HuH-7.5 (cell line): ENCODE measurements at places on chromosomes 13 and 19.

DNA sequence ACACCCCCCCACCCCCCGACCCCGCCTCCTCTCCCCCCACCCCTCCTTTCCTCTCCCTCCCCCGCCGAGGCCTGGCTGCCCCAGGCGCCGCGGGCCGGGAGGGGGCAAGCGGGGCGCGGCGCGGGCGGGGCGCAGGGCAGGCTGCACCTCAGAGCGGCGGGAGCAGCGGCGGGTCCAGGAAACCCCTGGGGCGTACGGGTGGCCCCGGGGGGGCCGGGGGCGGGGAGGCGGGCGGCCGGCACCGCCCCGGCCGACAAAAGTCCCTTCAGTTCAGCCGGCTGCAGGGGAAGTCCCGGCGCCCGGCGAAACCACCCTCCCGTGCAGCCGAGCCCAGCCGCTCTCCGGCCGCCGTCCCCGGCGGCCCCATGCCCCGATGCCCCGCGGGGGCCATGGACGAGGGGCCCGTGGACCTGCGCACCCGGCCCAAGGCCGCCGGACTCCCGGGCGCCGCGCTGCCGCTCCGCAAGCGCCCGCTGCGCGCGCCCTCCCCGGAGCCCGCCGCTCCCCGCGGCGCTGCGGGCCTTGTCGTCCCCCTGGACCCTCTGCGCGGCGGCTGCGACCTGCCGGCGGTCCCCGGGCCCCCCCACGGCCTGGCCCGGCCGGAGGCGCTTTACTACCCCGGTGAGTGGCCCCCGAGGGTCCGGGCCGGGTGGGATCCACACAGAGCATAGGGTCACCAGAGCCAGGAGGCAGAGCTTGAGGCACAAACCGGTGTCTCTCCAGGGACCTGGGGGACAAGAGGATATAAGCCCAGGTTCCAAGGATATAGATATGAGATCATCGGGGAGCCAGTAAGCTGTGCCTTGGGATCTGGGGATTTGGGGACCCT lies at the start of gene BCL3:
Gene BCL3 (plus strand): TSS at position 283 of the 829 bp plus-strand sequence. CDS start 83 bp downstream, at position 366.
- peak; percentile 76 for DNase-seq

DNA sequence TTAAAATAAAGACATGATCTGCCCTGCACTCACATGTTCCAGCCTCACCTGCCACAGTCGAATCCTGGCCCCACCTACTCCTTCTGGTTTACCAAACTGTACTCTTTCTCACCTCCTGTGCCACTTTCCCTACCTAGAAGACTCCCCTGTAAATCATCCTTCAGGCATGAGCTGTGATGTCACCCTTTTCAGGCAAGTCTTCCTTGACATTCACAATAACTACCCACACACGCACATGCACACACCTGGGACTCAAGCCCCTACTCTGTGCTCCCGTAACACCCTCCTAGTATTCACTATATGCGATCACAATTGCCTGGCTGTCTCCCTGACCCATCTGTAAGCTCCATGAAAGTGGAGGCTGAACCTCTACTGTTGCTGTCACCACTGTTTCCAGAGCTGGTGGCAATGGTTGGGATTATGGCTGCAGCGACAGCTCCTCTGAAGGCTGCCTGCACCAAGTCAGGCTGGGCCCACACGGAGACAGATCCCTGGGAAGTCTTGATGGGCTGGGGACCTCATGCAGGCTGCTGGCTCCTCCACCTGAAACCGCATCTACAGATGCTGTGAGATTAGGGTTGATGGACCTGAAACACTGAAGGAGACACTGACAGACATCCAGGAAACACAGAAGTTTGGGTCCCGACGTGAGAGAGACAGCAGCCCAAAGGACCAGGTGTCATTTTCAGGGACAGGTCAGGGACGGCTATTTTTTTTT lies 611.1 kb downstream of the UQCRFS1 start:
- no peak for DNase-seq

DNA sequence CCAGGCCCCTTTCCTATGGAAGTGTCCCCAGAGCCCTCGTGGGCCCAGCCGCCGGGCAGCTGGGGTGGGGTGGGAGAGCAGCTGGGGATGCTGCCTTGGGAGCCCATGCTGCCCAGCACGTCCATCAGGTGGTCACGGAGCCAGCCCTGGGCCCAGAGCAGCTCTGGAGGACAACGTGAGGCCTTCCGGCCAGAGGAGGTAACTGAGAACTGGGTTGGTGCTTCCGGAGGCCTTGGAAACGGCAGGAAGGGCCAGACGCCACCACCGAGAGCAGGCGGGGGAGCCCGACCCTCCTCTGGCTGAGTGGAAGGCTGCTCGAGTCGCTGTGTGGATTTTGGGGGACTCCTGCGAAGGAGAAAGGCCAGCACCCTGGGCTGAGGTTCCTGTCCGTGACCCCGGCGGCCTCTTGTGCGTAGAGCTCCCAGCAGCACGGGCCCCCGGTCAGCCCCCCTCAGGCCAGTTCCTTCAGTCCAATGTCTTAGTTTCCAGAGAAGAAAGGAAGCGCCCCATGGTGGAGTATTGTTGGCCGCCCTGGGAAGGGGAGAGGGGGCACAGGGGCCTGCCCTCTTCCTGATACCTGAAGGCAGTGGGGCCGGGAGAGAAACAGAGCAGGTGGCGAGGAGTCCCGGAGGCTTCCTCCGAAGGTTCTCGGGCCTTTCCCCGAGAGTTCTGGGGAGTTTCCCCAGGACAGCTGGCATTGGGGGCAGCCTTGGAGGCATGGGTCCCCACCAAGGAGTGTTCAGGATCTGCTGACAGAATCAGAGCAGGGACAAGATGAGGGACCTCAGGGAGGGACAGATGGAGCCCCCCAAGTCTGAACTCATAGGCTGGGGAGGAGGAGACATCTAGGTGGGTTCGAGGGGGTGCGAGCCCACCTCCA lies 68.8 kb downstream of the MLLT1 start:
- DNase-seq = peak; percentile 8

GRCh38 chr19:46962030-46962570 lies 57.5 kb upstream of the NPAS1 start:
- DNase-seq = no peak

- no peak for DNase-seq
Observed at GRCh38 chr13:96539791-96540190, 449.9 kb downstream of the HS6ST3 start.

- DNase-seq = no peak
Observed at GRCh38 chr19:8116437-8117293, 32.7 kb downstream of the FBN3 start.

DNA sequence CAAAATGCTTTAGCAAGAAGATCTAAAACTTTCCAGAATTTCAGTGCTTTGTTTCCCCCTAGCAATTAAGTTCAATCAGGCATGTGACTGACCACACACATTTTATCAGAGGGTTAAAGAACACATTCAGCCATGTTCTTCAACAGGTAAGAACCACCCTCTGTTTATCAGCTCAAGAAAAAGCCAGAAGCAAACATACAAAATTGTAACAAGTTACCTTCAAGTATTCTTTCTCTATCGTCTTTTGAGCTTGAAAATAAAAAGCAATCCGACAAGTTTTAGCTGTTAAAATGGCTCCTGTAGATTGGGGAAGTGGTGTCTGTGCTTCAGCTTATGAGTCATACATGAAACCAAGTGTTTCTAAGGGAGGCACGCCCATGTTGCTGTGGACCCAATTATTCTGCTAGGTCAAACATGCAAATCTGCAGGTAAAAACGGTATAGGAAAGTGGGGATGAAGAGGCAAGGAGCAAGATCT lies at the start of gene ELF1:
Gene ELF1 (minus strand): TSS at position 306 of the 477 bp plus-strand sequence. CDS start 37,262 bp downstream, outside the sequence.
- DNase-seq = peak; percentile 7

DNA sequence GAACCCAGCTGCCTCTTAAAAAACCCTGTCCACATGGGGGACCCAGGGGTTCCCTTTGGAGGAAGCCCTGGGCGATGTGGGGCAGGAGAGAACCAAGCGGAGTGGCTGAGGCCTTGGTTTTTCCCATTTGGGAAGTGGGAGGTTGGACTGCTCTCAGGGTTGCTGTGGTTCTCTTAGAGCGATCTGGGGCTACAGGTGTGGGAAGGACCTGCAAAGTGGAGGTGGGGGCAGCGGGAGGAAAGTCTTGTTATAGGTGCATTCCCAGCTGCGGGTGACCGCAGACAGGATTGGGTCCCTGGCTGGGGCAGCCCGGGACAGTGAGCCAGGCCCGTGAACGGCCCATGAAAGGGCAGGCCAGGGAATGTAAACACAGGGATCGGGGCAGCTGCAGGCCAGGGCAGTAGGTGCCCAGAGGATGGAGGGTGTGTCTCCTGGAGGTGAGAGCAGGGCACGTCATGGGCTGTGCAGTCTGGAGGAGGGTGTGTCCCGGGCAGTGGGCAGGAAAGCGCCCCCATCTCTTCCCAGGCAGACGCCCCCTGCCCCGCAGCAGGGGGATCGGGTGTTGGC lies 814 bp downstream of the SLC25A23 start:
- peak; percentile 62 for DNase-seq

GRCh38 chr13:83216479-83217245 lies 665.6 kb downstream of the SLITRK1 start:
- no peak for DNase-seq

DNA sequence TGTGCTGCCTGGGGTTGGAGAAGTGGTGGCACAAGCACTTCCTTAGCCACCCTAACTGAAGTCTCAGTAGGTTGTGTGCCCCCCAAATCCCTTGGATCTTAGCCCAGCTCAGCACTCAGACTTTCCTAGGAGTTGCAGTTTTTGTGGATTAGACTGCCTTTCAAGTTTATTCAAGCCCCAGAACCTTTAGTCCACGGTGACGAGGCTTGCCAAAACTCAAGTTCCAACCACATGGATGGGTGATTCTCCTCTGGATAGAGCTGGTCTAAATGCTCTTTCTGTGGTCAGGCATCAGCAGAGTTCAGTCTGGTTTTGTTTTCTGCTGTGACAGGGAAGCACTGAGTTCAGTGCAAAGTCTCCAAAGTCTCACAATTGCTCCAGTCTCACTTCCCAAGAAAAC lies 2858.7 kb downstream of the PCDH9 start:
- no peak for DNase-seq

DNA sequence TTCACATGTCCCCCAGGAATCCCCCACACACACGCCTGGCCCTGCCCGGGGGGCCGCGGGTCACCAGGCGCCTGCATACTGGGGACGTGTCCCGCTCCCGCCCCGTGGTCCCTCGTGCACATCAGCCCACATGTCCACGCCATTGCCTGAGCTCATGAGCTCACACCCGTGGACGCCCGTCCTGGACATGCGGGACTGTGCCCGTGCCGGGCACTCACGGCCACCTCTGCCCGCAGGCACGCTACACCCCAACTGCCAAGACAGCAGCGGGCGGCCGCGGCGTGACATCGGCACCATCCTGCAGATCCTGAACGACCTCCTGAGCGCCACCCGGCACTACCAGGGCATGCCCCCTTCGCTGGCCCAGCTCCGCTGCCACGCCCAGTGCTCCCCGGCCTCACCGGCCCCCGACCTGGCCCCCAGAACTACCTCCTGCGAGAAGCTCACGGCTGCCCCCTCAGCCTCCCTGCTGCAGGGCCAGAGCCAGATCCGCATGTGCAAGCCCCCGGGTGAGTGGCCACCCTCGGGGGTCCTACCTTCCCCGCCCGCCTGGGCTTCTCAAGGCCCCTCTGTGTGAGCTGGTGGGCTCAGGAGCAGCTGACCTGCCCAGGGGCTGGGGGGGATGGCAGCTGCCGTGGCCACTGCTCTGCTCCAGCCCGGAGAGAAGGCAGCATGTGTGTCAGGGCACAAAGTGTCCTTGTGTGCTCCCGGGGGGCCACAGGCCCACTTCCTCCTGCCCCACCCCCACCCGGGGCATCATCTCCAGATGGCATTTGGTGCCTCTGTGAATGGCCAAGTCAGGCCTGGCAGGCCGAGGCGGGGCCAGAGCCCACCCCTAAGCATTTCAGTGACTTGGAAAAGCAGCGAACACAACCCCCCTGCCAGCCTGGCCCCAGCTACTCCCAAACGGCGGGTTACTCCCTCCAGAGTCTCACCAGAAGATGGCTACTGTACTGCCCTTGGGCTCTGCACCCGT lies 7.1 kb downstream of the MIDN start:
- no peak for DNase-seq

GRCh38 chr13:91804724-91805123 lies 406.3 kb downstream of the GPC5 start:
- no peak for DNase-seq

DNA sequence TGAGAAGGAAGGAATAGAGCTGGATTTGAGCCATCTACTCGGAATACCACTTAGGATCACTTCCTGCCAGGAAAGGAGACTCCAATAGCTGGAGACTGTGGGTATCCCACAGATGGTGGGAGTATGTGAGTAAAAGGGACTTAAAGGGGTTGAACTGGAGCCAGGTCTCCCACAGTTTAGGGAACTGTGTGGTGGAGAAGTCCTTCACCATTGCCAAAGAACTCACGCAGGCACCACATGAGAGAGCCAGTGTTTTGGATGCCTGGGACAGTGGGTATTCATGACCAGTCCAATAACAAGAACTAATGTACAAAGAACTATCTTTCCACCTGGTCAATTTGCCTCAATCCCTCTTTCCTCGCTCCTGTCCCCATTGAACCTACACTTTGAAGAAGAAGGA lies 24.4 kb upstream of the MYCBP2 start:
- DNase-seq = no peak

GRCh38 chr19:2808129-2808941 lies 11.3 kb upstream of the ZNF554 start:
- peak; percentile 12 for DNase-seq

- no peak for DNase-seq
Observed at GRCh38 chr19:5343848-5344247, 3.2 kb upstream of the PTPRS start.

- no peak for DNase-seq
Observed at GRCh38 chr13:101242720-101243119, 173.6 kb downstream of the NALCN start.

DNA sequence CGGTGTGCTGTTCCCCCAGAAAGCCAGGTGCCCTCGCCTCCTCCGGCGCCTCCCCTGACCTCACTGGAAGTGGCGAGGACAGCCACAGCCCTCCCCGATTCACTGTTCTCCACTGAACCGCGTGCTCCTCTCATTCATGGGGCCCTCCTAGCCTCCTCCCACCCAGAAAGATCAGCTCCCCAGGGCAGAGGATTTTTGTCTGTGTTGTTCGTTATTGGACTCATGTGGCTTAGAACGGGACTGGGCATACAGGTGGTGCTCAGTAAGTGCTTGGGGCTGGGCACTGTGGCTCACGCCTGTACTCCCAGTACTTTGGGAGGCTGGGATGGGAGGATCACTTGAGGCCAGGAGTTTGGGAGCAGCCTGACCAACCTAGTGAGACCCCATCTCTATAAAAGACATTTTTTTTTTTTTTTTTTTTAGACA lies 3.8 kb downstream of the PRTN3 start:
- no peak for DNase-seq

DNA sequence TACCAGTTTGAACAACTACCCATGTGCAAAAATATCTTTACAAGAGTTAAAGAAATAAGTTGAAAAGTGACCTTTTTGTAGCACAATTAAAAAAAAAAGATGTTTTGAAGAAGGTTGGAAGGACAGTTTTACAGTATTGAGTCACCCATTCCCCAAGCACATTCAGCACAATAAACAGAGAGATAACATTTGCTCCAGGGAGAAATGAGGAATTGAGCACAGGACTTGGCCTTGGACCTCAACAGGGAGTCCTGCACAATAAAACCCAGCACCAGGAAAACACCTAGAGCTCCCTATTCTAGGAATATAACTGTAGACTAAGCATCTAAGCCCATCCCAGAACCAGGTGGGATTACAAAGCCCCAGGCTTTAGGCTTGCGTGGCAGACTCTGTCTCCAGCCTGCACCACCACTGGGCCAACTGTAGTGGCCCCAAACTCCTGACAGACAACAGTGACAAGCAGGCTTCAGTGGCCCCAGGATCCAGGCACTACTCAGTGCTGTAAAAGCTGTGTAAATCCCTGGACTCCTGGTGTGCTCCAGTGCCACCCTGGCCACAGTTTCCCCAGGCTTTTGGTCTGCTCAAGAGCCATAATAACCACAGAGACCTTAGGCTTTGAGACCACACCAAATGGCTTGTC lies 857.2 kb downstream of the SLITRK1 start:
- DNase-seq = no peak

GRCh38 chr13:114111577-114111976 lies 20.8 kb downstream of the RASA3 start:
- DNase-seq = no peak
